ENCODE measurements at places on chromosomes 6 and 20.

DNA sequence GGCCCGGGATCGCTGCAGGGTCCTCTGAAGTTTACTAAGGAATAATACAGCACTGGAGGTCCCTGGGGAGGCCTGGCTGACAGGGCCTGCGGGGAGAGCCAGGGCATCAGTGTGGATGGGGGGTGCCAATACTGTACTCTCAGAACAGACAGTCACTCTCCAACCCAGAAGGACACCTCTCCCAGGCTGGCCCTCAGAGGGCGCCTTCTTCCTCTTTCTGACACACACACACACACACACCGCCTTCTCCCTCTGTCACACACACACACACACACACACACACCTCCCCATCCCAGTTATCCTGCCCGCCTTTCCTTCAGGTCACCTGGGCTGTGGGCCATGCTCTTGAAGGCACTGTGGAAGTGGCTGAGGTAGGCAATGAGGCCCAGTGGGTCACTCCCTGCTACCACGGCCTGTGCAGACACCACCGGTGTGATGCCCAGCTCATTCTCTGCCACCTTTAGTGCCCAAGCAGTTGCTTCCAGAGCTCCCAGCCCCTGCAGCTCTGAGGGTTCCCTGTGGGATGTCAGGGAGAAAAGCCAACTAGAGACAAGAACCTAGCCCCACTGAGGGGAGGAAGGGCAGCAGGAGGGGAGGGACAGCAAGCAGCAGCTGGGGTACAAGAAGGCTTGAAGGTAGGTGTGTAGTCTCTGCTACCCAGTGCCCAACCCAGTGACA lies 7.5 kb downstream of the SMPD2 start:
- no peak for DNase-seq

DNA sequence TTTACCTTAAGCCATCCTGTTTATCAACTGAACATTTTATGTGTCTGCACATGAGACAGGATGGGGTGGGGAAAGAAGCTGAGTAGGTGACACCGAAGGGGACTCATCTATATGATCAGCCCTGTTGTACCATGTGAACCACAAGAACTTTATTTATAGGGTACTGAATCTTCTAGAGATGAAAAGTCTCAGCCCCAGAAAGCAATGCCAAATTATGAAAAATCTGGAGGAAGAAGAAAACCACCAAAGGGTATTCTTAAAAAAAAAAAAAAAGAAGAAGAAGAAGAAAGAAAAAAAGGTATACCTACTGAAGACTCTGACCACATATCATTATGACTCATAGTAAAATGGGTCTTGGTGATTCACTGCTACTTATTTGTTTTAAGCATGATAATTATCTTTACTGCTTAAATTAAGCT lies 39.8 kb upstream of the HBS1L start:
- DNase-seq = no peak

DNA sequence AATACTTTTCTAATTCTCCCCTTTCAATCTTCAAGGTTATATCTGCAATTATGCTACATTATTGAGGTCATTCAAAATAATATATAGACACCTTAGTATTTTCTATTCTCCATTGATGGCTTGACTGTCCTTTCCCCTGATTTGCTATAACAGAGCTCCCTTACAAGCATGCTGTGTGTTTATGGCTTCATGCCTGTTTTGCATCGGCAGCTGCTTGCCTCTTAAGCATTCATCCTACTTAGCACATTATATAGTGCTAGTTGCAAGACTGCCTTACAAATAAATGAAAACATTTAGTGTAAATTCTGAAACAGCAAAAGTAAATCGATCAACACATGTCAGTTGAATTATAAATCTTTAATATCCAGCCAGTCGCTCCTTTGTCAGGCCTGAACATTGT lies 476.2 kb upstream of the POU3F2 start:
- no peak for DNase-seq

GRCh38 chr6:38110481-38110971 lies 291.0 kb downstream of the ZFAND3 start:
- DNase-seq = no peak

DNA sequence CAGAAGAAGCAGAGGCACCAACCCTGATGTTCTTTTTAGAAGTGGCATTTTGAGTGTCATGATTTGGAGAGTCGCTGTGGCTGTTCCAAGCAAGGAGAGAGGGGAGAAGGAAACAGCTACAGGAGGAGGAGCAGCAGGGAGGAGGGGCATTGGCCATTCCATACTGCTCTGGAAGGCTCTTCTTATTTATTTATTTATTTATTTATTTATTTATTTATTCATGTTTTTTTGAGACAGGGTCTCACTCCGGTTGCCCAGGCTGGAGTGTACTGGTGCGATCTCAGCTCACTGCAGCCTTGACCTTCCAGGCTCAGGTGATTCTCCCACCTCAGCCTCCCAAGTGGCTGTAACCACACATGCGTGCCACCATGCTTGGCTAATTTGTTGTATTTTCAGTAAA lies 178.3 kb upstream of the PROKR2 start:
- no peak for DNase-seq

- DNase-seq = no peak
Observed at GRCh38 chr6:28353981-28354676, 4.4 kb downstream of the ZKSCAN3 start.

- no peak for DNase-seq
Observed at GRCh38 chr20:62635852-62636251, 6.5 kb upstream of the SLCO4A1 start.

DNA sequence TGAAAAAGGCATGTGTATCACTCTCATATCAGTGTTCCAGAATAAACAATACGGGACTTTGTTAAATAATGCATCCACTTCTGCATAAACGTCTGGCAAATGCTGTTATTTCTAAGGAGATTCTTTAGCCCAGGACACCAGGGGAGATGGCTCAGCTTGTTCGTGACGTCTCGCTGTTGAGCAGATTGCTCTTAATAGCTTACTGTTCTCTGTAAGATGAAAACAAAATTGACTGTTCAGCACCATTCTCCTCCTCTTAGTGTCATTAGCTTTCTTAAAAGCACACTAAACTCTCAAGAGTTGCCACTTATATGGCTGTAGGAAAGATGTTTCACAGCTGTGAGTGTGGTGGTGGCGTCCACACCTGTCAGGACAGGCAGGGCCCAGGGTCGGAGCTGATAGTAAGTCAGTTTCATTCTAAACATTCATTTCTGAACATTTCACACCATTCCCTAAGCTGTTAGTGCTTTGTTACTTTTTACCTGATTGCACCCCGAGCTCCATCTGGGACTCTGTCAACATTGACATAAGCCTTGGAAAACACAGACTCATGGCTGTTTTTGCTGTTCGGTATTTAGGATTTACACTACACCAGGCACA lies 132.1 kb downstream of the ZDHHC14 start:
- no peak for DNase-seq

DNA sequence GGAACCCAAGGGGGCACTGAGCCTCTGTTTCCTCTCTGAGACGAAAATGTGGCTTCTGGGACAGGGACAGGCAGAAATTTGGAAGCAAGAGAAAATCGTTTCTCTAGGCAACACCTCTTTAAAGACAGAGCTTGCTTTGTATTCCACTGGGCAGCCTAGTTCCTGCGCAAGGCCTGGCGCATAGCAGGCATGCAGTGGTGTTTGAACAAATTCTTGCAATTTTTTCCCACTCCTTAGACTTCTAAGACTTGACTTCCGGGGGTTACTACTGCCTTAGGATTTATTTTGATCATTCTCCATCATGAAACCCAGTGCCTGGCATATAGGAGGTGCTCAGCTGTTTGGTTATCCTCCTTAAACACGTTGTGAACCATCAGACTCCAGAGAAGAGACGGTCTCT lies 249.0 kb upstream of the KCNG1 start:
- peak; percentile 44 for DNase-seq

DNA sequence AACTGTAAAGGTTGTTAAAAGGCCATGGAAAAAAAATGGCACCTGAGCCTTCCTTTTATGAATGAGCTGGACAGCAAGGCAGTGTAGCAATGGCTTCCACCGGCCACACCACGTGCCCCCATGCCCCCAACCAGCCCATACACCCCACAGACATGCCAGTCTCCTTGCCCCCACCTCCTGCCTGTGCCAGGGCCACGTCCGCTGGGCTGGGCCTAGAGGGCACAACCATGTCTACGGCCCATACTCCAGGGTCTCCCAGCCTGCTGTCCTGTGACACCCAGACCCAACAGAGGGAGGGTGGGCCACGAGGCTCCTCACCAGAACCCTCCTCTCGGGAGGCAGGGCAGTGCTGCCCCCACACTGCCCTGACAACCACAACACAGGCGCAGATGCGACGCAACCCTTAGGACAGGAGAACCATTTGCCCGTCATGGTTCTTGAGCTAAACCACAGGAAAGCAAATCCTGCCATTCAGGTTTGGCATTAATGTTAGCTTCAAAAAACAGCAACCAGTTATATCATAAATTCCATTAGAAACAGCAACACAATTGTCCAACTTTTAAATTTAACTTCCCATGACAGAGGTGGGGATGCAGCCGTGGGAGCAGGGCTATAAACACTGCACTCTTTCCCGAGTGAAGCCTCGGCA lies 50.7 kb downstream of the TAF4 start:
- no peak for DNase-seq

DNA sequence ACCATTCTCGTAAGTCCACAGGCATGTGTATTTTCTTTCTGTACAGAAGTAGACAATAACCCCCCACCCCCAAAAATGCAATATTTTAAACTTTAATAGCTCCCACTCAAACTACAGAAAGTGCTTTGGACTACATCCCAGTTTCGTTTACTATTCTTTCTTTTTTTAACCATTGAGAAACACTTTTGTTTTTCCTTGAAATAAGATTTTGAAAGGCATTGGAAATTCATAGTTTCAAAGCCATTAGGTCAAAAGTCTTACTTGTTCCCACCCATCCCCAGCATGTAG lies 140.0 kb downstream of the KIF16B start:
- no peak for DNase-seq

DNA sequence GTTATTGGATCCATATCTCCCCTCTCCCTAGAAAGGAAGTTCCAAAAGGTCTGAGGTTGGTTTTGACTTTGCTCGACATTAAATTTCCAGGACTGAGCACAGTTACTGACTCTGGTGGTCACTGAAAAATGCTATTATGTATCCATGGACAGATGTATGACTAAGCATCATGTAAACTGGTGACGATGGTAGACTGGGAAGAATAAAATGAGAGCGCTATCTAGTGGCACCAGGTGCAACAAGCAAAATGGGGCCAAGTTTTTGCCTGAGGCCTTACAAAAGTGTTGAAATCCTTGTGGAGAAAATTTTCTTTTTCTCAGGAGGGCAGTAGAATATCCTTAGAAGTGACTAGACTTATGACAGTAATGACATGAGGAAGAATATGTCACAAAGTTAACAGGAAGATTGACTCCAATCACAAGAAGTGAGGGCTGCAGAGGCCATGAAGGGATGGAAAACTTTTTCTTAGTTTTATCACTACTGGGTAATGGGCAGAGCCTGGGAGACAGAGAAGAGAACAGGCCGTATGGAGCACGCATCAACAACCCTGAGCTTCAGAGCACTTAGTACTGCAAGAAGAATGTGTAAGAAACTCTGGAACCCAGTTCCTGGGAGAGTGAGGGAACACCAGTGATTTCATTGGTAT lies 88.9 kb upstream of the ELOVL5 start:
- DNase-seq = no peak

DNA sequence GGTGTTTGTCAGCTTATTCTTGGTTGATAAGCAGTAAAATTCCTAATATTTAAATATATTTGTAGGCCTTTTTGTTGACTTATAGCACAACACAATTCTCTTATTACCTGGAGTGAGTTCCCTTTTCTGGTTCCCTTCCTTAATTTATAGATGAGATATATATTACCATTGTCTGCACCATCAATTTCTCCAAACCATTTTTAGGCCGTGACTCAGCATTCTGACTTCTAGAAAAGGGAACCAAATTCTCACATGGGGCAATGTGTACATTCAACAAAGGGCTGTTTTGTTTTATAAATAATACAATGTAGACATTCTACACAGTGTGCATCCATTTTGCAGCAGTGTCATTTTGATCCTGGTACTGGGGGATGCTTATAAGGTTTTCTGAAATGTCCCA lies 52.8 kb downstream of the NCOA7 start:
- no peak for DNase-seq

DNA sequence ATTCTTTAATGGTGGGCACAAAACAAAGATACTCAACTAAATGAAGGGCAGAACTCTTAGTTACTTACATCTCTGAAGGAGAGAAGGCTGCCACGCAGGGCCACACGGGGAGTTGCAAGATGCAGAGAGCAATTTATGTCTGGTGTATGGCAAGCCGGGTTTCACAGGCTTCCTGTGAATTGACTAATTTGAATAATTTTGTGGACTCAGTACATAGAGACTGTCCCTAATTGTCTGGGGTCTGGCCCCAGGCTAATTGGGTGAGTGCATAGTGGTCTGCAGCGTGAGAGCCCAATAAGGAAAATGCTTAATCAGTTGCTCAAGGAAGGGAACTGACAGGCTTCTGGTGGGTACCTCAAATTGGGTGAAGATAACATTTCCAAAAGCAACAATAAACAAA lies 205.7 kb downstream of the OTOR start:
- DNase-seq = no peak

GRCh38 chr20:63555661-63556381 lies 1.9 kb downstream of the FNDC11 start:
- DNase-seq = no peak

DNA sequence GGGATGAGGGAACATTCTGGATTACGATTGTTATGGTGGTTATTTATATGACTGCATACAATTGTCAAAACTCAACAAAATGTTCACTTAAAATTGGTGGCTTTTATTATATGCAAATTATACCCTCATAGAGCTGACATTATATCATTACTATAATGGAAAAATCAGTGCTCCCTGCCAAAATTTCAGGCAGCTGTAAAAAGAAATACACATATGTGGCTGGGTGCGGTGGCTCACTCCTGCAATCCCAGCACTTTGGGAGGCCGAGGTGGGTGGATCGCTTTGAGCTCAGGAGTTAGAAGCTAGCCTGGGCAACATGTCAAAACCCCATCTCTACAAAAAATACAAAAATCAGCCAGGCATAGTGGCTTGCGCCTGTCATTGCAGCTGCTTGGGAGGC lies 75.8 kb upstream of the SULF2 start:
- no peak for DNase-seq

GRCh38 chr6:3801960-3802359 lies 47.2 kb upstream of the FAM50B start:
- DNase-seq = no peak

DNA sequence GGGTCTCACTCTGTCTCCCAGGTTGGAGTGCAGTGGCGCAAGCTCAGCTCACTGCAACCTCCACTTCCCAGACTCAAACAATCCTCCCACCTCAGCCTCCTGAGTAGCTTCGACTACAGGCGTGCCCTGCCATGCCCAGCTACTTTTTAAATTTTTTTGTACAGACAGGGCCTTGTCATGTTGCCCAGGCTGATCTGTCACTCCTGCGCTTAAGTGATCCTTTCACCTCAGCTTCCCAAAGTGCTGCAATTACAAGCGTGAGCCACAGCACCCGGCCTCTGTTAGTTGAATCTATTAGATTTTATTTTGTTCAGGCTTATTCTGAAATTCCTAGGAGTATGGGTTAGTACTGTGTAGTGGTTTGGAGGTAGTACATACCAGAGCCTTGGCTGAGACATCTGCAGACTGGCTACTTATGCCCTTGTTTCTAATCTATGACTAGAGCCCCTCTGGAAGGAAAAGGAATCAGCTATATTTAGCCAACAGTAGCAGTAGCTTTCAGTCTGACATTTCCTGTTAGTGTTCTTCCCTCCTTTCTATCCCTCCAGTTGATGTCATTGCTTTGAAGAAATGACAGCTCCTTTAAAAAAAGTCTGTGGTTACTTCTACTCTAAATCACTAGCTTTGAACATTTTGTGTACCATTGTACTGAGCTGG lies 74.4 kb downstream of the ITCH start:
- no peak for DNase-seq

- DNase-seq = no peak
Observed at GRCh38 chr6:145332011-145332410, 403.3 kb downstream of the EPM2A start.

GRCh38 chr6:166503167-166503744 lies 83.2 kb downstream of the RAMACL start:
- DNase-seq = no peak

All from breast epithelium (tissue), 4 donors.